Activated T-helper 2 cell treated with anti-CD3 and anti-CD28 coated beads, Interferon-gamma antibody, Interleukin-2, Interleukin-4, amounts not matched to agents 10 μg/mL and 5 μg/mL and 100 μg/mL, durations not matched to agents 14 hours and 24 hours and 36 hours (primary cell): ENCODE measurements at places on chromosomes 13 and 19. TPM values are rescaled to one million over a fixed set of nuclear protein-coding genes. Genes with fewer than 3 reads are reported as not detected.

DNA sequence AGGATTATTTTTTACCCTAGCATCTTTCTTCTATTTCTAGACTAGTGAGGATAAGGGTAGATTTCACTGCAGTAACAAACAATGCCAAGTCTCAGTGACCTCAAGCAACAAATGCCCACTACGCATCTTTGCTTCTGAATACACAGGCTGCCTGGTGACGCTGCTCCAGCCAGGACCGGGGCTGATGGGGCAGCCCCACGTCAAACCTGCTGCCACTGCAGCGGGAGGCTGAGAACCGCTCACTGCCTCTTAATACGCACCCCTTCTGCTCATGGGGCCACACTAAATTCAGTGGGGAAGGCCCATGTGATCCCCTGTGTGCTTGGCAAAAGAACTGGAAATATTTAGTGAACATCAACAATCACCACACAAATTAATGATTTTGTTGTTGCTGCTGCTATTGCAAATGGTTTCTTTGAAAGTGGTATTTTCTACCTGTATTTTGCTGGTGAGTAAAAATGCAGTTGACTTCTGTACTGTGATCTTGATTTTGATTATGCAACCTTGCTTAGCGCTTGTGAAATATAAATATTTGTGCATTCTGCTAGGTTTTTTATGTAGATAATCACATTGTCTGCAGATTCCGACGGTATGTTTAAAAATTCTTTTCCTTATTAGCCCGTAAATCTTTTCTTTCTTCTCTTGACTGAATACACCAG is 139.5 kb upstream of the SPACA7 start:
- no peak overlapping the region for H3K4me3 ChIP-seq
- H3K27ac ChIP-seq, result no peak overlapping the region
- no peaks in the 10 kb centered on the region for H3K27me3 ChIP-seq
- H3K36me3 ChIP-seq, result no peaks in the 10 kb centered on the region

CEACAM16 gene
- not detected in 2 replicates for total RNA-seq

PIK3R2 gene
- total RNA-seq, result 19.4 and 21.4 TPM in 2 replicates

ZNF99 gene
- total RNA-seq, result not detected in 2 replicates

DNA sequence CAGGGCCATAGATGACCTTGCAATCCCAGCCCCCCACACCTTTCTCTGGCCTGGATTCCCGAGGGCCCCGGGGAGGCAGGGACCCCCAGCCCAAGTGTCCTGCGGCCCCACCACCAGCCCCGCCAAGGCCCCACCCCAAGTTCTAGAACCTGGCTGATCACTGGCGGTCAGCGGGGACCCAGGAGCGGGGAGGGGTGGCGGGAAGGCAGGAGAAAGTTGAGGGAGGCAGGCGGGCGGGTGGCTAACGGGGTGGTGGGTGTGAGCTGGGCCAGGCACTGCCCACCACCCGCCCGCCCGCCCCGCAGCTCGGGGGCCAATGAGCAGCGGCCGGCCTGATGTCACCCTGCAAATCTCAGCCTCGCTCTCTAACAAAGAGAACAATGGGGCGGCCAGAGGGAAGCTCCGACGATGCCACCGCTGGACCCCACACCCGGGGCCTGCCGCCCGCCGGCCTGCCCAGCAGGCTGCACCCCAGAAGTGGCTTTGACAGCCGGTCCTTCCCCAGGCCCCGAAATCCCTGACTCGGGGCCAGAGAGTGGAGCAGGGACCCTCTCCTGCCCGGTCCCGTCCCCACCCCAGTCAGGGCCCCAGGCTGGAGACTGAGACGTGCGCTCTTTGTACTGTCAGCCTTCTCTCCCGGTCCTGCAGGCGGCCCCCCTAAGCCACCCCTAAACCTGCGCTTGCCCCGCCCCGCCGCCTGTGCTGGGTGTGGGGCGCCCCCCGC is 1.6 kb downstream of the MEX3D start:
- H3K4me1 ChIP-seq, result no peaks in the 10 kb centered on the region
- no peak overlapping the region for H3K4me3 ChIP-seq
- no peak overlapping the region for H3K27ac ChIP-seq
- H3K27me3 ChIP-seq, result peaks cover 14% of the 10 kb centered on the region

DNA sequence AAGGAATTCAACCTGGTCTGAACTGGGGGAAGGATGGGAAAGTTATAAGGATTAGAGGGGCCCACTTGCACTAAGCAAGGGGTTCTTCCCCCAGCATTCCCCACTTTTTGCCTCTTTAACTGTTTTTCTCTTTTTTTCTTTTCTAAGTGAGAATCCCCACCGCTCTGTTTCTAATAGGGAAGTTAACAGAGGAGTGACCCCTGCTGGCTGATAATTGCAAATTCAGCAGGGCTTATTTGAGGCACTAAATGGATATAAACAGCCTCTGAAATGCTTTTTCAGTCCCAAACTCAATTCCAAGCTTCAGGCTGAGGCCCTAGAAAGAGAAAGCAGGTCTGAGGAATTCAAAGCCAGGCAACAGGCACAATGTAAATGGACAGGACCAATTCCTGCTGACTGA is 38.2 kb upstream of the CEACAM21 start:
- no peak overlapping the region for H3K27ac ChIP-seq
- no peak for DNase-seq
- H3K4me3 ChIP-seq, result no peak overlapping the region
- H3K4me1 ChIP-seq, result peaks cover 51% of the 10 kb centered on the region
- H3K36me3 ChIP-seq, result peaks cover 21% of the 10 kb centered on the region

- DNase-seq, result no peak
- H3K4me1 ChIP-seq, result no peaks in the 10 kb centered on the region
- no peak overlapping the region for H3K4me3 ChIP-seq
- no peaks in the 10 kb centered on the region for H3K27me3 ChIP-seq
- H3K27ac ChIP-seq, result no peak overlapping the region
Observed at GRCh38 chr13:80509264-80509663, 168.3 kb upstream of the SPRY2 start.
